Left kidney (tissue), 8 donors: ENCODE measurements at places on chromosomes 2 and 18. TPM values are rescaled to one million over a fixed set of nuclear protein-coding genes. Genes with fewer than 3 reads are reported as not detected.

- DNase-seq = no peak
These were observed 55.6 kb downstream of the SP110 start for GRCh38 chr2:230164139-230164538.

GRCh38 chr18:55927831-55928230 is 339.8 kb upstream of the TCF4 start:
- no peak for DNase-seq

GRCh38 chr18:62986490-62986889 is 271.1 kb downstream of the PHLPP1 start:
- no peak for DNase-seq

DNA sequence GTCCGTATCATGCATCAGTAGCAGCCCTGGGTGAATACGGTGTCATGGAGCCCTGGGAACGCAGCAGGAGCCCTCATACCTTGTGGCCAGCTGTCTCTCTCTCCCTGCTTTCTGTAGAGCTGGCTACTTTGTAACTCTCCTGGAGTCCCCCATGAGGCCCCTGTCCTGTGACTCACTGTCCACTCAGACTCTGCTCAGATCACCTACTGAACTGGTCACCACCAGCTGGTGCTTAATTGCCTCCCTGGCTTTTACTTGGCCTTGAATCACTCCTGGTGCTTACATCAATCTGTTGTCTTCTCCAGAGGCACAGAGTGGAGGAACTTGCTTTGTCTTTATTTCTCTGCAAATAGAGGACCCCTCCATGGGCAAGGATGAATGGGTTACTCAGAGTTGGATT is 172.7 kb downstream of the HRH4 start:
- no peak for DNase-seq

DNA sequence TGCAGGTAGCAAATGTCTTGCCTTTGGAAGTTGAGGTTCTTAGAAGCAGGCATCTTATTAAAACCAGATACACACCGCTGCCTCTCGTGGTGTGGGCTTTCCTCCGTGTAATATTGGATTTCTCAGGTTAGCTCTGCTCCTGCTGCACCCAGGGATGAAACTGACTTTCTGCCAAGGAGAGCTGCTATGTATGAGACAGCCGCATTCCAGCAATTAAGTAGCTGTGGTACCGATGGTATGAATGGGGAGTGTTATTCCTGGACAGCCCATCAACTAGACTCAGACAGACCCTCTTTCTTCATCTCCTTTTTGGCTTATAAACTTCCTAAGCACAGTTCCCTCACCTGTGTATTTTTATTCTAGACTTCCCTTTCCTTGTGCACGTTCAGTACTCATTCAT is 6.8 kb upstream of the EHD3 start:
- no peak for DNase-seq

Gene SRD5A2
- polyA plus RNA-seq = 0.13 TPM

GRCh38 chr2:175684466-175684865 is 317.6 kb downstream of the LNPK start:
- DNase-seq = no peak

- DNase-seq = no peak
These were observed 40.9 kb downstream of the UGP2 start for GRCh38 chr2:63882395-63883105.

Gene CRYGD
- not detected for polyA plus RNA-seq

Gene CNDP1
- 1.6 TPM for polyA plus RNA-seq

DNA sequence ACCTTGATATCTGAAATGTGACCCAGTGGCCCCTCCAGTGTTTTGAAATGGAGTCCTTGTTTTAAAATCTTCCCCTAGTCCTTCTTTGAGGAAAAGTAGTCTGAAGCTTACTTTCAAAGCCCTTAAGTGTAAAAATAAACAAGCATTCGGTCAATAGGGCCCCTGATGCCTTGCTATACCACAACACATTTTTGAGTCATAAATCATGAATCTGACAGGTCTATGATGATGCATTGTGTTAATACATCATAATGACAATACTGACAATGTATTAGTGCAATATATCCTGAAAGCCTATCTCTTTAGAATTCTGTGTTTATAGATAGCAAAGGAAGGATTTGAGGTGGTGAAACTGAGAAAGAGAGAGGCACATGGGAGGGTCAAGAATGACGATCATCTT is 464.2 kb downstream of the MEIS1 start:
- DNase-seq = no peak

DNA sequence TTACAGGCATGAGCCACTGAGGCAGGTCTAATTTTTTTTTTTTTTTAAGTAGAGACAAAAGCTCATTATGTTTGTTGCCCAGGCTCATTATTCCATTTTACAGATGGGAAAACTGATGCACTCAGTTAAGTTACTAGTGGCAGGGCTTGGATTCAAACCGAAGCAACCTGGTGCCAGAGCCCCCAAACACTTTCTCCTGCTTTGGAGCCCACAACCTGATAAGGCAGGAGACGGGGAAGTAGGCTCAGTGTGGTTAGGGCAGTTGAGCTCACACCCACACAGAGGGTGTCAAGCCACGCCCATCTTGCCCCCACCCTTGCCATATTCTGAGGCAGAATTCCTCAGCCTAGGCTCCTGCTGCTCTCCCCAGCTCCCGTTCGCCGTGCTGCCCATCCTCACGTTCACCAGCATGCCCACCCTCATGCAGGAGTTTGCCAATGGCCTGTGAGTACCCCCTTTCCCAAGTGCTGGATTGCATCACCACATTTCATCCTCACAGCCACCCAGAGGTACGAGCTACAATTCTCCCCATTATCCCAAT is 5.8 kb upstream of the CTDSP1 start:
- DNase-seq = no peak

DNA sequence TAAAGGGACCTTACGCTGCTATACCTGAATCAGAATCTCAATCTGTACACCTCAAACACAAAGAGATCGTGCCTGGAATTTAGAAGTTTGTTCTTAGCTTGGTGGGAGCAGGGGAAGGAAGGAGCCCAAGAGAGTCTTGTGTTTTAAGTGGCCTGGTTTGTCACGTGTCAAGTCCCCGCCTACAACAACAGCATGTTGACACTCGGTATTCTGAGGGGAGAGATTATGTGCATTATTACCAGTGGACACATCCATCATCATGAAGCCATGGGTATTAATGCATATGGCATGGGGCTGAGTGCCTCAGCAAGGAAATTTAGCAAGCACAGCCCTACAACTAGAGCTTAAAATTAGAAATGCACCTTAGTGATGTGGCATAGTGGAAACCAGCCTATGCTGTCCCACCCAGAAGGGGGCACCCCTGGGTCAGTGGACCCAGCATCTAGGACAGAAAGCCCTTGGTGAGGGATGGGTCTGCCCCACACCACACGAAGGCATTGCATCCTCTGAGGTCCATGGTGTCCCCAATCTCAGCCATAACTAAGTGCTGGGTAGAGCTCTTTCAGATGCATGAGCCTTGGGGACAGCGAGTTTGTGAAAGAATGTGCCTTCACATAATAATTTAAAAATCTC is 138.7 kb downstream of the MGAT5 start:
- no peak for DNase-seq

Gene CFAP210
- polyA plus RNA-seq = 2.9 TPM

Gene EMILIN1
- 57.7 TPM for polyA plus RNA-seq

Gene CROCC2
- 0.10 TPM for polyA plus RNA-seq

DNA sequence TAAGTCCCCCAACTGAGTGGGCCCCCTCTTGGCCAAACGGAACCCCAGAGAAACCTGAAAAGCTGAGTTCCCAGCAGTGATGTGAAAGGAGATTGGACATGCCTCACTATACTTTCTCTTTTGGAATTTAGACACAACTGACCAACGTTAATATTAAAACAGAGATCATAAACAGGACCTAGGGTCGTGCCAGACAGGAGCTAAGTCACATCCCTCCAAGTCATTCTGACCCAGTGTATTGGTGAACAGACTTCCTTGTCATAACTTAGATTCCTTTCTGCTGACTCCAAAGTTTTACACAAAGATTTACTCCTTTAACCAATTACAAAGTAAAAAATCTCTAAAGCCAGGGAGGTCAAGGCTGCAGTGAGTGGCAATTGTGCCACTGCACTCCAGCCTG is 46.9 kb downstream of the UXS1 start:
- DNase-seq = no peak

Gene APCDD1
- 74.6 TPM for polyA plus RNA-seq

DNA sequence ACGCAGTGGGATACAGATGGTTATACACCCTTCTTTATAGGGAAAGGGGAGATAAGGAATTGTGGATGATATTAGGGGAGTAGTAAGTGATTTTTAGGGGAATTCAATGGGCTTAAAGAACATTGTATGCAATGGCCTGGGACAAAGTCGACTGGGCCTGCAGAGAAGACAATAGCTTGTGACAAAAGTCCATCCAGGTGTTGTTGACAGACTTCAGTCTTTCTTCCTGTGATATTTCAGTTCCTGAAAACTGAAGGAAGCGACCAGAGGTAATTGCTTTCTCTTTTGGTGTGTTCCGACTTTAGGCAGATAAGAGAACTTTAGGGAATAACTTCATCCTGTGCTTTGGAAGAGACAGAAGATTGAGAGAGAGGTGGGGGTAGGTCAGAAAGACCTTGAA is 83.1 kb upstream of the NEUROD1 start:
- DNase-seq = no peak

Gene LAMA1
- 95.7 TPM for polyA plus RNA-seq

Gene MGAT4A
- polyA plus RNA-seq = 33.4 TPM

GRCh38 chr2:235688511-235689426 is 194.9 kb downstream of the AGAP1 start:
- no peak for DNase-seq

- DNase-seq = no peak
These were observed 72.7 kb downstream of the IKZF2 start for GRCh38 chr2:213078686-213079085.

Gene SERPINB13
- not detected for polyA plus RNA-seq

DNA sequence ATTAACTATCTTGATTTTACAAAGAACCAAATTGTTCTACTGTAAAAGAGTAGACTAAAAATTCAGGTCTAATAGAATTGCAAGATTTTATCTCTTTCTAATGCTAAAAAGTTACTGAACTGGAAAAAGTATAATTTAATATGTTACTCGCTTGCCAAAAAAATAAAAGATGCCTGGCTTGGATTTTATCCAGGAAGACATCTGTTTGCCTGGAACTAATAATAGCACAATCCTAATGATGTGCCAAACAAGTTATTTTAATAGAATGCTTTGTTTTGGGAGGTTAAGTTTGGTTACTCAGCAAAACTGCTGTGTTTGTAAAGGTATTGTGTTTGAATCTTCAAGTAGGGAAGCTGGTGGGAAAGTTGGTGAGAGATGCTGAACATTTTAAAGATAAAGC is 19.4 kb upstream of the ZSWIM2 start:
- peak; percentile 25 for DNase-seq

GRCh38 chr2:47485751-47486300 is 82.9 kb downstream of the MSH2 start:
- no peak for DNase-seq

Gene ETAA1
- 33.7 TPM for polyA plus RNA-seq

DNA sequence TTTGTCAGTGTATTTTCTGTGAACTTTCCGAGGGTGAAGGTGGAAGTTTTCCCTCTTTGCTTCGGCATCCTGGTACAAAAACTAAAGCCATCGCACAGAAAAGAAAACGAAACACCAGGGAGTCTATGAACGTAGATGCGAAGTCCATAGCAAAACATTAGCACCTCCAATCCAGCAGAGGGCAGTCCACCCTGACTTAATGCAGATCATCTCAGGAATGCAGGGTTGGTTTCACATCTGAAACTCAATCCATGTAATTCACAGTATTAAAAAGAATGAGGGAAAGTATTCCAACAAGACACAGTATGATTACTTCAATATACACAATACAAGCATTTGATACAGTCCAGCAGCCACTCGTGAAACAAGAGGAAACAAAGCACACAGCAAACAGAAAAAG is 70.8 kb downstream of the RTP5 start:
- no peak for DNase-seq

- no peak for DNase-seq
These were observed 130.0 kb upstream of the GPC1 start for GRCh38 chr2:240305369-240305962.

DNA sequence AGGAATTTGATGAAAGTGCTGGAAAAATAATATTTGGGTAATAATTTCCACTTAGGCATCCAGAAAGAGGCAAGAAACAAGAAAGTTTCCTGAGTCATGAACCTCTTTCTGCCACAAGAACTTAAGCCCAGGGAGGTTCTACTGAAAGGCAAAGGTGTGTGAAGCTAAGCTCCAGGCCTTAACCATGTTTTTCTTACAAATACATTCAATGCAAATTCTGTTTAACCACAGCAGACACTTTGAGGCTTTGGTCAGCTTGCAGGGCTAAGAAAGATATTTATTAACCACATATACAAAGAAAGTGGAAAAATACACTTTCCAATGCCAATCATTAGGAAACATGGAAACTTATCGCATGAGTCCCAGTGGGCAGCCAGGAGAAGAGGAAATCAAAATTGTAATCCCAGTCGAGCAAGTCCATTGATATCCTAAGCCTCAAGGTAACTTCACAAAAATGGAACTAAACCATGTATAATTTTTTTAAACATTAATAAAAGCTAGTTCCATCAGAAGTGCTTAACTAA is 68.3 kb downstream of the PIEZO2 start:
- no peak for DNase-seq

- no peak for DNase-seq
These were observed 81.5 kb upstream of the LDLRAD4 start for GRCh38 chr18:13136904-13137669.

- DNase-seq = no peak
These were observed 231.7 kb downstream of the TRIB2 start for GRCh38 chr2:12948231-12948960.

Gene LPIN1
- polyA plus RNA-seq = 30.8 TPM

DNA sequence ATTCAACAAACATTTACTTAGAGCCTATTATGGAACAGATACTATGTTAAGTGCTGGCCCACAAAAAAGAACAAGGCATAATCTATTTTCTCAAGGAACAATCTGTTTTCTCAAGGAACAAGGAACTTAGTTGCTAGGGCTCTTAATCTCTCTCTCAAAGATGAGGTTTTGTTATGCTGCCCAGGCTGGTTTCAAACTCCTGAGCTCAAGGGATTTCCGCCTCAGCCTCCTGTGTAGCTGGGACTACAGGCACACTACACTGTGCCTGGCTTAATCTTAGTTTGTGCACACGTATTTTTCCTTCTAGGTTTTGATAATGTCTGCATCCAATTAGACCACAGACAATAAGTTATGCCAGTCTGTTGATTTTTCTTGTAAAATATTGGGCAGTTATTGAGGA is 89.5 kb downstream of the PTH2R start:
- DNase-seq = no peak

GRCh38 chr2:192887337-192887736 is 692.6 kb upstream of the TMEFF2 start:
- peak; percentile 24 for DNase-seq

DNA sequence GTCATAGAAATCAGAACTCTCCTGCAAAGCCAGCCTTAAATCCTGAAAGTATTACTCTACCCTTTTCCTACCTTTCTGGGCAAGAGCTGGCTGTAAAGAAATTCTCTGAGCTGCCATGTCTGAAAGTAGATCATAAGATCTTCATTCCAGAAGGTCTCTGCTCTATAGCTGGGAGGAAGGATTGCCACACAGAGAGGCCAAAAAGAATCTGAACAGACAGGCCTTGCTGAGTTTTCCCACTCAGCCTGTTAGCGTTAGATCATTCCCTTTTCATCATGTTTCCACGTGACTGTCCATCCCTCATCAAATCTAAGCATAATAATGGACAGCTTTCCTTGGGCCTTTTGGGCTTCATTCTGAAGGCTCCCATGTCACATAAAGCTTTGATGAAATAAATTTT is 43.2 kb upstream of the FHL2 start:
- no peak for DNase-seq
